ENCODE measurements at places on chromosomes 3 and 15.

GRCh38 chr3:13655061-13655913 is 106.4 kb downstream of the FBLN2 start:
- DNase-seq, result no peak

- no peak for DNase-seq
Observed at GRCh38 chr15:88385078-88385700, 82.0 kb downstream of the MRPL46 start.

- DNase-seq, result no peak
Observed at GRCh38 chr3:46887980-46888494, 10.5 kb downstream of the PTH1R start.

DNA sequence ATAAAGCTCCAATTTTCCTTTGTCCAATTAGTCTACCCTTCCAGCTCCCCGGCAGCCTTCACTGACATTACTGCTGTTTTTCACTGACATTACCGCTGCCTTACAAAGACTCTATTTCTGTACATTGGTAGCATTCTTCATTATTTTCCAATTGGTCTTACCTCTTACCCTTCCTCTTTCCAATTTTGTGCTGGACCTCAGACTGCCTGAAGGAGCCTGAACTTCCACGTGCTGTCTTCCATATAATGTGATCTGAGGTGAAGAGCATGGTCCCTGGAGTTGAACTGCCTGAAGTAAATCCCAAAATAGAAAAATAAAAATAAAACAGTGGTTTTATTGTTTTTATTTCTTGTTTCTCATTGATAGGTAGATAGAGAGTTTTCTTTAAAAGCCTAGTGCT is 9.2 kb upstream of the TNIK start:
- no peak for DNase-seq

DNA sequence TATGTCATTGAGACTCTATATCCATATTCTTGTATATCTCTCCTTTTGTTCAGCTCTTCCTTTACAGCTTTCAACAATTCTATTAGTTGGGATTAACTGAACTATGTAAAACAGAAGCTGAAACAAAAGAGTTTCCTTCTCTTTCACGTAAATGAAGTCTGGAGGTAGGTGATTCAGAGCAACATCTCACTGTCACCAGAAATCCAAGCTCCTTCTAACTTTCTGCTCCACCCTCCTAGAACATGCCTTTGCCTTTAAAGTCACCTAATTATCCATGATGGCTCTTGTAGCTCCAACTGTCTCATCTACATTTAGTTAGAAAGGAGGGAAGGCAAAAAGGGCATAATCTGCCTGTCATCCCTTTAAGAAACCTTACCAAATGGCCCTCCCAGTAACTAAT is 458.2 kb upstream of the MDFIC2 start:
- no peak for DNase-seq

GRCh38 chr3:4820296-4821121 is 158.7 kb upstream of the BHLHE40 start:
- DNase-seq, result no peak

- DNase-seq, result no peak
Observed at GRCh38 chr3:50044976-50045375, 43.7 kb upstream of the RBM5 start.

DNA sequence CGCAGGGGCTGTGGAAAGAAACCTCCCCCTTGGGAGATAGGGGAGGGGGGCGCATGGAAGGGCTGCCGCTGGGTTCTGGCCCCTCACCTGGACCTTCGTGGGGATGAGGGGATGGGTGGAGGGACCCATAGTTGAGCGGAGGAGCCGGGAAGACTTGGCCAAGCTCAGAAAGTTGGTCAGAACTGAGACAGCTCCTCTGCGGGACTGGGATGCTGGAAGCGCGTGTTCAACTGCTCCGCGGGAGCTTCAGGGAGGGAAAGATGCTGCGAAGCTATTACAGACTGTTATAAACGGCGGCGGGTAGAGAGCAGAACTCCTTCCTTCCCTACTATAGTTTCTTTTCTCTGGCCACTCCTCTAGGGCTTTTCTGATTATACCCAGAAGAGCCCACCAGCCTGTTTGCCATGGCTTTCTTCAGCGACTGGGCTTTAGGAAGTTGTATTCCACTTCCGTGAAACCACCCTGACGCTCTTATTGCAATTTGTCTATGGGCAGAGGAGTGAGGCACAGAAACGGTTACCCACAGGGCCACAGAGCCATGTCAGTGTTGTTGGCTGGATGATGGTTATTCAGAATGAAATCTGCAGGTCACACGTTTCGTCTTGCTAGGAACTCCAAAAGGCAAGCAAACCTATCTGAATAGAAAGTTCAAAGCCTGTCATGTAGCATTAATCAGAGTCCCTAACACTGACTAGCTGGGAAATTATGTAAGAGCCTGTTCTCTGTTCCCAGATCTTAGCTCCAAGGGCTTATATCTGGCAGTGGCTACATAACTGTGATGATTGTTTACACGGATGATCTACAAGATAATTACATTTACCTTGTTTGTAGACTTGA is 1.1 kb downstream of the SYNPR start:
- DNase-seq, result no peak

GRCh38 chr15:68272721-68273271 is 4.7 kb upstream of the FEM1B start:
- DNase-seq, result no peak

DNA sequence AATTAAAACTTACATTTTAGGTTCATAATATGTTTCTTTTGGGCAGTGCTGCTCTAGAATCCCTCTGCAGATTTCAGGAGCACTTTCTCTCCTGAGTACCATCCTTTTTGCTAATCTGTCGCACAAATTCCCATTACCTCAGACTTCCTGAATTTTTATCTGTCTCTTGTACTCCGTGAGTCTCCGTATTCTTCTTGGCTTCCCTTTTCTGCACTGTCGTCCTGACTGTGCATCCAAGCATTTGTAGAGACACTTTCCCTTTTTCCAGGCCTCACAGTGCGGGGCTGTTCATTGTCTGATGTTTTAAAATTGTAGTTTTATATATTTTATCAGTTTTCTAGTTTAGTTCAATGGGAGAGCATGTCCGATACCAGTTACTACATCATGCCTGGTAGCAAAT is 27.3 kb downstream of the MEF2A start:
- no peak for DNase-seq

DNA sequence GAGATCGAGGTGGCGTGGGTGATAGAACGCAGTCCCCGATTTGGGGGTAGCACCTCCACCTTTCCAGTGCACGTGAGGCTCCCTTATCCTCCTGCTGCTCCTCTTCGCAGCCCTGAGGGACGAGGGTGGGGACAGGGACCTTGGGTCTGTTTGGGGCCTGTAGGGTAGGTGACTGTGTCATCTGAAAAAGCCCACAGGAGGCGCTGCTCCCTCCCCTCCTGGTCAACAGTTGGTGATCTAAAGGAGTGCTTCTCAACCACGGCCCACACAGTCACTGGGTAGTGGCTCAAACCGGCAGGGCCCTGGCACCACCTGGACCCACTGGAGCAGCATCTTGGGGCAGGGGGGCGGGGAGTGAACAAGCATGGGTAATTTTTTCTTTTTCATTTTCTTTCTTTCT is 7.1 kb downstream of the LRRK1 start:
- no peak for DNase-seq

DNA sequence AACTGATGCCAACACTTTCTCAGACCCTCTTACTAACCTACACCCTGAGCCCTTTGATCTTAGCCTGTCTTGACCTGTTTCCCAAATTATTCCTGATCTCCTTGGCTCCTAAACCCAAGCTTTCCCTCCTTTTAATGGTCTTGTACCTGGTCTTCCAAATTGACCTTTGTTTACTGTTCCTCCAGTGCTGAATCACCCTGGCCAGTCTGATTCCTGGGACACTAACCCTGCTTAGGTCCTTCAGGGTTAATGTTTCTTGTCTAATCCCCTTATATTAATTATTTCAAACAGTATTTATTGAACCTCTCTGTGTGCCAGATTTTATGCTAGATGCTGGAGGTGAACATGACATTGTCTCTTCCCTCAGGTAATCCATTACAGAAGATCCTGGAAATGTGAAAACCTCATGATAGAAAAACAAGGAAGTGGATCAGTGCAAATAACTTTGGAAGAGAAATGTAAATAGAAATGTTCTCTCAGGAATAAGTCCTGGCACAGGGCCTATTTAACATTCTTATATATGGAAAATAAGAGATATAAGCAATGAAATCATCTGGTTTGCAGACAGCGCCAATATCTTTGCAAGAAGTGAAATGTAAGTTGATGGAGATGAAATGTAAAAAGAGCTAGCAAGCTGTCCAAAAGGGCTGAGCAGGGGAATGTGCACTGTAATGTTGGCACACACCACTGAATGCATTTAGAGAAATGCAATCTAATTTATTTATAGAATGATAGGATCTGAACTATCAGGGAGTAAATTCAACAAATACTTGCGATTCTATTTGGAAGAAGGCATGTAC is 20.7 kb downstream of the HGD start:
- DNase-seq, result no peak

DNA sequence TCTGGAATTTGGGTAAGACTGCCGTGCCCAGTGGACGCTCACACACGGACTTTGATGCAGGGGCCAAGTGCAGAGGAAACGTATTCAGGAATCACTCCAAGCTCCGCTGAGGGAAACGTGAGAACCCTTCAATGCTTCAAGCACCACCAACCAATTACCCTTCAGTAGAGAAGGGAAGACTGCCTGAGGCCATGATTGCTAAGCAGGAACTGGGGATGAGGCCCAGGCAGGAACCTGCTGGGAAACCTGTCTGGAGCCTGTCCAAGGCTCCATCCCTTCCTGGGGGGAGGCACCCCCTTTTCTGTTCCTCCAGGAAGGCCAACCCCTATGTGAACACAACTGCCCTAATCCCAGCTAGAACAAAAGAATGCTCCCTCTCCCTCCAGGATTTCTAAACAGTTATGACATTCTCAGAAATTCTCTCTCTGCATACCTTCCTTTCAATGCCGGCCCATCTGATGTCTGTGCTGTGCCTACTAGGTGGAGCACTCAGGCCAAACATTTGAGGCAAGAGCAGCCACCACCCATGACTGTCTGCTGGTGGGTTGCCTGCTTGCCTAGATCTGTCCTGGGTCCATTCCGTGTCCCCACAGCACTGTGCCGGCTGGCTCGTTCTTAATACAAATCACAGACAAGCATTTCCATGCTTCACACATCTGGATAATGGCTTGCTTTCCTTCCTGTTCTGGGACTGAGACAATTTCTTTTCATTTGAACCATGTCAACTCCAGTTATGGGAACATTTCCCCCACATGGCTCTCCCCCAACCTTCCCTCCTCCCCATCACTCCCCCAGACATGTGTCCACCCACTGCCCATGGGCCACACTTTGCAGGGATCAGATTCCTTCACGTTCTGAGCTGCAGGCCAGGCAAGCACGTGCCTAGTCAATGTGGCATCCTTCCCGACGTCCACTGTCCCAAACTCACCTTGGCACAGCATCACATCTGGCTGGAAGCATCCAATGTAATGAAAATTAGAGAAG is 149.4 kb downstream of the ADAMTS17 start:
- peak; percentile 61 for DNase-seq

DNA sequence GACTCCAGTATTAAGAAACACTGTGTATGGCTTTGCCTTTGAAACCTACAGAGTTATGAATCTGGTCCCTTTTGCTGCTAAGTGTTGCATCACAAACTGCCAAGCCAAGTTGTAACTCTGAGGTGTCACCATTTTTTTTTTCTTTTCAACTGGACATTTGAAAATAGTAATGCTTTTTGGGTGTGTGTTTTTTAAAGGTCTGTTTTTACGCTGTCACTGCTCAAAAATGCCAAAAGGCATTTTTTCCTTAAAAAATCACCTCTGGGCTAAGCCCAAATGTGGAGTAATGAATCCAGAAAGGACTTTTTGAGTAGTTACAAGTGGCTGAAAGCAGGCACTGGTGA is 9.5 kb downstream of the SMAD3 start:
- no peak for DNase-seq

DNA sequence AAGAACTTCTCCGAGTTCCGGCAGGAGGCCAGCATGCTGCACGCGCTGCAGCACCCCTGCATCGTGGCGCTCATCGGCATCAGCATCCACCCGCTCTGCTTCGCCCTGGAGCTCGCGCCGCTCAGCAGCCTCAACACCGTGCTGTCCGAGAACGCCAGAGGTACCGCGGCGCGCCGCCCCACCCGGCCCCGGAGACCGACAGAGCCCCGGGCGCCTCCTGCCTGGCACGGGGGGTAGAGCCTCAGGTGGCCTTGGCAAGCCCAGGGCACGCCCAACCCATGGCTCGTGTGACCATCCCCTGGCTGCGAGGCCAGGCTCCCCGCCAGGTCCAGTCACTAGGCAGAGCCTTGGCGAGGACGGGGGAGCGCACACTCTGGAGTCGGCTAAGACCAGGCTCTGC is 134.1 kb downstream of the LRRK1 start:
- DNase-seq, result no peak

GRCh38 chr3:55166576-55167555 is 239.0 kb upstream of the LRTM1 start:
- no peak for DNase-seq

- peak; percentile 48 for DNase-seq
Observed at GRCh38 chr3:184417619-184418327, 37.9 kb downstream of the CHRD start.

DNA sequence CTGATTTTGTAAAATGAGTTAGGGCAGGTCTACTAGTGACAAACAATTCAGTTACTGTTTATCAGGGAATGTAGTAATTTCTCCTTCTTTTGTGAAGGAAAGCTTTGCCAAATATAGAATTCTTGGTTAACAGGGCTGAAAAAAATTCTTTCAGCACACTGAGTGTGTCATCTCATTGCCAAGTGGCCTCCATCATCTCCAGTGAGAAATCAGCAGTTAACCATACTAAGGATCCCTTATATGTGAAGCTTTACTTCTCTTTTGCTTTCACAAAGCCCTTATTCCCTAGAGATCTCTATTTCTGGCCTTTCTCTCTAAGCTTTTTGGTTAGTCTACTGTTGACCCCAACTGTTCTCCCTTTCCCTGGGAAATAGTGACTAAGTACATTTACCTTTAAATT is 269.1 kb downstream of the SCAPER start:
- DNase-seq, result no peak

DNA sequence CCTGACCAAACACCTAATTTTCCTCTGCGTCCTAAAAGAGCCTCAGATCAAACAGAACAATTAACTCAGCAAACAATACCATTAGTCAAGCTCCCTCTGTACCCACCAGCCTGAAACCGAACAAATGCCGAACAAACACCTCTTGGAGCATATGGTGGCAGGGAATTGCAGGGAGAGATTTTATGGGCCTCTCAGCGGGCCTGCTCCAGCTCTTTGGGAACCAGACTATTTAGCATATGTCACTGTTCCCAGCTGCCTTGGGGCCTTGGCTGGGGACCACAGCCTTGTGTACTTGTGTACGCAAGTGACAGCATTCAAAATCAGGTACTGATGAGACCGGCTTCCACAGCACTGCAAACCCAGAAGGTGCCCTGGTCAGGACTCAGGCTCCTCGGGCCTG is 388.8 kb upstream of the PPP2R3A start:
- peak; percentile 92 for DNase-seq

DNA sequence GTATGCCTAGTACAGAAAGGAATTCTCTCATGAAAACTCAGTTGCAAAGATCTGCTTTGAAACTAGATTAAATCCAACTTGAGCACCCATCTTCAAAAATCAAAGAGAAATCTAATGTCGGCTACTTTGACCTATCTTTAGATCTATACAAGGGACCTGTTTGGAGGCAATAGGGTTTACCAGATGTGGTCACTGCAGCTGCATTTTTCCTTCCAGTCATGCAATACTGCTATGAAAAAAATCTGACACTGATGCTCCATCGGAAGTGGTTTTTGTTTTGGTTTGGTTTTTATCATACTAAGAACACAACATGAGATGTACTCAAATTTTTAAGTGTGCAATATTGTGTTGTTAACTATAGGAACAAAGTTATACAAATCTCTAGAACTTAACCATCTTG is 169.5 kb downstream of the BCHE start:
- no peak for DNase-seq

- no peak for DNase-seq
Observed at GRCh38 chr15:55758580-55758986, 15.6 kb upstream of the PRTG start.

- no peak for DNase-seq
Observed at GRCh38 chr3:59692117-59692516, 642.3 kb upstream of the CFAP20DC start.

All from NCI-H2081 (cell line).